ENCODE measurements at places on chromosomes 5 and 9. TPM values are rescaled to one million over a fixed set of nuclear protein-coding genes. Genes with fewer than 3 reads are reported as not detected.

Gene PLPP7
- not detected for polyA plus RNA-seq

Gene FAM153A
- polyA plus RNA-seq = not detected

Gene TIMD4
- polyA plus RNA-seq = 4.4 TPM

Gene SV2C
- 0.05 TPM for polyA plus RNA-seq

Gene SARDH
- 5.8 TPM for polyA plus RNA-seq

Gene RAI14
- polyA plus RNA-seq = not detected

Gene OMD
- not detected for polyA plus RNA-seq

Gene PLAC8L1
- polyA plus RNA-seq = not detected

Gene OR1L1
- not detected for polyA plus RNA-seq

Gene SLC2A8
- polyA plus RNA-seq = 14.7 TPM

Gene AK8
- not detected for polyA plus RNA-seq

Gene SELENOP
- polyA plus RNA-seq = 0.99 TPM

Gene RMI1
- 9.8 TPM for polyA plus RNA-seq

Gene WHRN
- 1.00 TPM for polyA plus RNA-seq

Gene PDLIM4
- polyA plus RNA-seq = not detected

Gene PCDHGA10
- not detected for polyA plus RNA-seq

Gene PCDHGA8
- 0.10 TPM for polyA plus RNA-seq

Gene AJM1
- not detected for polyA plus RNA-seq

Gene PCDHGA12
- polyA plus RNA-seq = not detected

Gene RASGEF1C
- polyA plus RNA-seq = not detected

Gene SPRY4
- not detected for polyA plus RNA-seq

- H3K27ac ChIP-seq = no peak overlapping the region
- DNase-seq = no peak
- H3K36me3 ChIP-seq = no peaks in the 10 kb centered on the region
- no peak overlapping the region for H3K4me3 ChIP-seq
- H3K27me3 ChIP-seq = peaks cover under 1% of the 10 kb centered on the region
These were observed 6.1 kb upstream of the RCL1 start for GRCh38 chr9:4786599-4786998.

GRCh38 chr5:588406-588995 lies 23.6 kb upstream of the CEP72 start:
- no peaks in the 10 kb centered on the region for H3K4me1 ChIP-seq
- H3K27ac ChIP-seq = no peak overlapping the region
- H3K4me3 ChIP-seq = no peak overlapping the region

DNA sequence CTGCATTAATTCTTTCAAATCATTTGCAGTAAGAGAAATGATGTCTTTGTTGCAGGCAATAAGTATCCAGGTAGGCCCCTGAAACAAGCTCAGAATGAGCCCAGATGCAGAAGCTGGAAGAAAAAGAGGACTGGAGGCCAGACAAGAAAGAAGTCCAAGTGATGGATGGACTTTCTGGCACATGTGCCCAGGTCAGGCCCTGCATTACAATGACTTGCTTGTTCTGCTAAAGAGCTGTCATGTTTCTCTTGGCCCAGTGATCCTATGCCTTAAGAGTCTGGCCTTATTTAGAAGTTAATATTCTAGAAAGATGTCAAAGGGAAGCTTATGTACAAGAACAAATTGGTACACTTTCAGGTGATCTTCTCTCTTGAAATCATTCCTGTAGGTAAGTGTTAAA lies 64.8 kb downstream of the DPYSL3 start:
- no peaks in the 10 kb centered on the region for H3K27me3 ChIP-seq
- no peaks in the 10 kb centered on the region for H3K36me3 ChIP-seq
- no peak overlapping the region for H3K4me3 ChIP-seq
- H3K27ac ChIP-seq = no peak overlapping the region
- no peaks in the 10 kb centered on the region for H3K4me1 ChIP-seq

- H3K27ac ChIP-seq = no peak overlapping the region
- no peaks in the 10 kb centered on the region for H3K36me3 ChIP-seq
- no peaks in the 10 kb centered on the region for H3K27me3 ChIP-seq
These were observed 236.1 kb downstream of the ADAMTSL1 start for GRCh38 chr9:18710065-18710464.

DNA sequence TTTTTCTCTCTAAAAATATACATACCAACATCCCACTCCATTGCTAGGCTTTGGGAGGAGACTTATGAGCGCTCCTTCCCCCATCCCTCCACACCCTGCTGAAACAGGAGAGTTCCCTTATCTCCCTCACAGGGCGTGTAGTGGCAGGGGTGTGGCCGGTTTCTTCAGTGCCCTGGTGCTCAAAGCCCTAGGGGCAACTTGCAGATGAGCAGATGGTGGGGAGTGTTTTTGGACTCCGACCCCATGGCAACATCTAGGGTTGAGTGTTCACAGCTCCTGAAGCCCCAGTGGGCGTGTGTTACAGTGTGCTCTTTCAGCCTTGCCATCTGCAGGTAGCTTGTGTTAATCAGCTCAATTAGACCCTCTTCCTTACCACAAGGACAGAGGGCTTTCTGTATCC lies 409.5 kb downstream of the MAT2B start:
- DNase-seq = no peak
- H3K36me3 ChIP-seq = no peaks in the 10 kb centered on the region
- H3K4me1 ChIP-seq = no peaks in the 10 kb centered on the region
- no peaks in the 10 kb centered on the region for H3K27me3 ChIP-seq

GRCh38 chr9:69121155-69122081 lies 52.7 kb upstream of the TJP2 start:
- H3K27ac ChIP-seq = no peak overlapping the region
- H3K27me3 ChIP-seq = peaks cover 5% of the 10 kb centered on the region
- peak; percentile 38 for DNase-seq
- H3K4me1 ChIP-seq = peaks cover 19% of the 10 kb centered on the region
- H3K4me3 ChIP-seq = peak overlapping the region; percentile 79

DNA sequence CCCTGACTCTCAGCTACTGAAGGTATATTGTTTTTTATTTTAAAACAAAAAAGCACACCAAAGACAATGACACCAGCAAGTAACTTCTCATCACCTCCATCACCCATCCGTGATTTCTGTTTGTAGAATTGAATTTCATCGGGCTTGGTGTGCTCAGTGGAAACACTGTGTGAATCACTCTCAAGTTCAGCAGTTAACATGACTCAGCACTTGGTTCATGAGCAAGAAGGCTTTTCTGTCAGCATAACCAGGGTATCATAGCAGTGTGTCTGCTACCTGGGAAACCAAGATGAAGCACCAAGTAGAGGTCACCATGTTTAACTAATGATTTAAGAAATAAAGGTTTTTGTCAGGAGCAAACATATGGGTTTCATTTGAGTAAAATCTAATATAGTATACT lies 123.7 kb downstream of the INSYN2B start:
- no peak overlapping the region for H3K27ac ChIP-seq
- DNase-seq = peak; percentile 11
- H3K4me3 ChIP-seq = no peak overlapping the region
- peaks cover 19% of the 10 kb centered on the region for H3K36me3 ChIP-seq
- H3K4me1 ChIP-seq = no peaks in the 10 kb centered on the region
- H3K27me3 ChIP-seq = no peaks in the 10 kb centered on the region

GRCh38 chr5:177497292-177498012 lies at the start of gene PDLIM7:
PDLIM7 (minus strand) TSS chr5:177497604; CDS start chr5:177496512, 1,092 bp downstream.
- DNase-seq = peak; percentile 92
- H3K36me3 ChIP-seq = no peaks in the 10 kb centered on the region
- peaks cover 3% of the 10 kb centered on the region for H3K27me3 ChIP-seq
- H3K4me1 ChIP-seq = peaks cover 26% of the 10 kb centered on the region

GRCh38 chr5:113572716-113573115 lies 59.2 kb downstream of the YTHDC2 start:
- no peak for DNase-seq
- no peaks in the 10 kb centered on the region for H3K27me3 ChIP-seq
- H3K36me3 ChIP-seq = peaks cover 70% of the 10 kb centered on the region
- H3K4me3 ChIP-seq = no peak overlapping the region

- H3K27ac ChIP-seq = no peak overlapping the region
- no peaks in the 10 kb centered on the region for H3K4me1 ChIP-seq
- no peak overlapping the region for H3K4me3 ChIP-seq
- DNase-seq = no peak
- no peaks in the 10 kb centered on the region for H3K27me3 ChIP-seq
- H3K36me3 ChIP-seq = no peaks in the 10 kb centered on the region
These were observed 97.6 kb downstream of the OLFM1 start for GRCh38 chr9:135185060-135185459.

DNA sequence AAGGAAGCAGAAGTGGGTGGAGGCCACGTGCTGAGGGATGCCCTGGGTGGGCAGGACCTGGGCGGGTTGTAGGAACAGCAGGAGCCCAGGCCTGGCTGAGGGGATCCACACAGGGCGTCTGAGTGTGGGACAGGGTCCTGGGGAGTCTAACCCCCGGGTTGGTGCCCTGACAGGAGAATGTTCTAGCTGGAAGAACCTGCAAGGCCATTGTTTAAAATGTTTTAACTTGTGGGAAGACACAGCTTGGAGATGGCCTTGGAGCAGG lies 33.9 kb upstream of the SUSD3 start:
- DNase-seq = no peak
- H3K27ac ChIP-seq = peak overlapping the region; percentile 87
- H3K27me3 ChIP-seq = no peaks in the 10 kb centered on the region
- no peak overlapping the region for H3K4me3 ChIP-seq
- H3K4me1 ChIP-seq = peaks cover 79% of the 10 kb centered on the region

GRCh38 chr9:109534151-109534550 lies 36.0 kb upstream of the PTPN3 start:
- no peaks in the 10 kb centered on the region for H3K4me1 ChIP-seq
- H3K4me3 ChIP-seq = no peak overlapping the region
- H3K27ac ChIP-seq = no peak overlapping the region
- H3K27me3 ChIP-seq = no peaks in the 10 kb centered on the region

GRCh38 chr9:35135988-35136387 lies 20.3 kb upstream of the ATOSB start:
- H3K36me3 ChIP-seq = no peaks in the 10 kb centered on the region
- no peak for DNase-seq
- no peaks in the 10 kb centered on the region for H3K27me3 ChIP-seq
- no peak overlapping the region for H3K27ac ChIP-seq

- no peak for DNase-seq
- no peaks in the 10 kb centered on the region for H3K27me3 ChIP-seq
- no peak overlapping the region for H3K27ac ChIP-seq
- no peaks in the 10 kb centered on the region for H3K4me1 ChIP-seq
- no peak overlapping the region for H3K4me3 ChIP-seq
These were observed 7.2 kb downstream of the DBH start for GRCh38 chr9:133643362-133643755.

GRCh38 chr9:84330246-84330645 lies 10.3 kb downstream of the SLC28A3 start:
- H3K27ac ChIP-seq = no peak overlapping the region
- no peak overlapping the region for H3K4me3 ChIP-seq
- peaks cover 7% of the 10 kb centered on the region for H3K27me3 ChIP-seq
- no peaks in the 10 kb centered on the region for H3K36me3 ChIP-seq

DNA sequence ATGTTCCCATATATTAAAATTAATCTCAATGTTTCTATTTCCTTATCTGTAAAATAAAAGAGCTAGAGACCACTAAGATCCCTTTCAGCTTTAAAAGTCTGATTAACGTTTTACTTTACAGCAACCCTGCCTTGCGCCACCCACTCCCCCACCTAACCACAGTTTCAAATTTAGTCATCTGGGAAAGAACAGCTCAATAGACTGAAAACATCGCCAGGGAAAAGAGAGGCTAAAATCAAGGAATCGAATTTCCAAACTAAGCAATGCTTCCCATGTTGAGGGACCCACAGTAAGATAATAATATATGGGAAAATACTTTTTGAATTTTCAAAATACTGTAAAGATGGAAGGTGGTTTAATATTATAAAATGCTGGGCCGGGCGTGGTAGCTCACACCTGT lies 6.6 kb downstream of the SAXO1 start:
- H3K27me3 ChIP-seq = peaks cover 2% of the 10 kb centered on the region
- no peaks in the 10 kb centered on the region for H3K36me3 ChIP-seq
- no peak overlapping the region for H3K27ac ChIP-seq
- H3K4me3 ChIP-seq = no peak overlapping the region
- no peak for DNase-seq
- H3K4me1 ChIP-seq = no peaks in the 10 kb centered on the region

GRCh38 chr9:115951977-115952376 lies 201.6 kb upstream of the PAPPA start:
- H3K4me1 ChIP-seq = no peaks in the 10 kb centered on the region
- H3K27ac ChIP-seq = no peak overlapping the region
- no peaks in the 10 kb centered on the region for H3K27me3 ChIP-seq

DNA sequence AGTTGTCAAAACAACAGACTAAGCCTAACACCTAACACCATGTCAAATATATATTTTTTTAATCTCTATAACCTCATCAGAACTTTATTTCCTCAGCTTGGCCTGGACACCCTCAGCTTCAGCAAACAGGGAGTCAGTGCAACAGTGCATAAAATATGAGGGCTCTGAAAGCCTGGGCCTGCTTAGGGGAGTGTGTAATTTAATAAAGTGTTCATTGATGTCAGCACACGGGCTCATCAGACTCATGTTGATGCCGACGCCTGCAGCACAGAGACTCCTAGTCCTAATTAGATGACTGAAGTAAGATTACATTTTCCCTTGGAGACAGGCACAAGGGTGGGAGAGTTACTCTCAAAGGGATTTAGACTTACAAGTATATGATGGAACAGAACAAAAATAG lies 37.8 kb downstream of the CDH10 start:
- no peaks in the 10 kb centered on the region for H3K36me3 ChIP-seq
- no peak overlapping the region for H3K27ac ChIP-seq
- H3K4me1 ChIP-seq = no peaks in the 10 kb centered on the region
- H3K4me3 ChIP-seq = no peak overlapping the region

- H3K4me3 ChIP-seq = no peak overlapping the region
- no peaks in the 10 kb centered on the region for H3K4me1 ChIP-seq
- H3K27me3 ChIP-seq = no peaks in the 10 kb centered on the region
These were observed 53.5 kb upstream of the GRIN3A start for GRCh38 chr9:101791938-101792337.

GRCh38 chr5:157566902-157567489 lies 8.6 kb downstream of the ADAM19 start:
- H3K27me3 ChIP-seq = no peaks in the 10 kb centered on the region
- no peak overlapping the region for H3K27ac ChIP-seq
- H3K4me3 ChIP-seq = no peak overlapping the region
- DNase-seq = no peak
- peaks cover 23% of the 10 kb centered on the region for H3K4me1 ChIP-seq

GRCh38 chr5:20476016-20476415 lies 488.0 kb upstream of the CDH18 start:
- no peak for DNase-seq
- no peaks in the 10 kb centered on the region for H3K27me3 ChIP-seq
- no peaks in the 10 kb centered on the region for H3K36me3 ChIP-seq
- no peaks in the 10 kb centered on the region for H3K4me1 ChIP-seq

DNA sequence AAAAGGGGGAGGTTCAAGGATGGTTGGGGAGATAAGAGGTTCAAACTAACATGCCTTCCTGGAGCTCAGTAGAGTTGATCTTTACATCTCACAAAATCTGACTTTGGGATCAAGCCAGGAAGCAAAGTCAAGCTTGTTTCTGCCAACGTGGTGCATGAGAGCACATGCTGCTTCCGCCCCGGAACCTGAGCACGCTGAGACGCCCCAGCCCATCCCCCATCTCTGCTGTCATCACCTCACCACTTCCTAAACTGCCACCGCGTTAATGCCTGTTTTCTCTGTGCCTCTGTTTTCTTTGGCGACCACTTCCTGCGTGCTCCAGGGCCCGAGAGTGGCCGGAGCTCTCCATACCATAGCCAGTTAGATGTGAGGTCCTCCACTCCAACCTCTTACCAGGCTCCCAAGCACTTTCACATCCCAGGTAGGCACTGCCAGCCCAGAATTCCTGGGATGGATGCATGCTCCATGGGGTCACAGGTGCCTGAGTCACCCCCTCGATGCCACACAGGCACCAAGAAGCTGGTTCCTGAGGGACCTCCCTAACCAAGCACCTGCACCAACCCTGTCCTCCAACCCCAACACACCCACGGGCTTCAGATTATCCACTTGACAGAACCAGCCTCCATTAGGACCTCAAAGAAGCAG lies 31.2 kb upstream of the AFAP1L1 start:
- H3K4me3 ChIP-seq = peak overlapping the region; percentile 44
- peaks cover 32% of the 10 kb centered on the region for H3K4me1 ChIP-seq
- peak overlapping the region; percentile 78 for H3K27ac ChIP-seq
- peak; percentile 86 for DNase-seq
- H3K36me3 ChIP-seq = no peaks in the 10 kb centered on the region

Data from CD4-positive, CD25-positive, alpha-beta regulatory T cell (primary cell).